MG63 (cell line): ENCODE measurements at places on chromosomes 5 and 9.
A peak's percentile ranks its signal among the peaks of the same experiment; 100 is the strongest.

DNA sequence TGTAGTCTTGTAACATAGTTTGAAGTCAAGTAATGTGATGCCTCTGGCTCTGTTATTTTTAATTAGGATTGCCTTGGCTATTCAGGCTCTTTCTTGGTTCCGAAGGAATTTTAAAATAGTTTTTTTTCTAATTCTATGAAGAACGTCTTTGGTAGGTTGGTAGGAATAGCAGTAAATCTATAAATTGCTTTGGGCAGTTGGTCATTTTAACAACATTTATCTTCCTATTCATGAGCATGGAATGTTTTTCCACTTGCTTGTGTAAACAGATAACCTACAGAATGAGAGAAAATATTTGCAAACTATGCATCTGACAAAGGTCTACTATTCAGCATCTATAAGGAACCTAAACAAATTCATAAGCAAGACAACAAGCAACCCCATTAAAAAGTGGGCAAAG lies 173.2 kb upstream of the TRPC7 start:
- no peak for DNase-seq

GRCh38 chr9:111037708-111038330 lies 451 bp downstream of the LPAR1 start:
- no peak for DNase-seq

DNA sequence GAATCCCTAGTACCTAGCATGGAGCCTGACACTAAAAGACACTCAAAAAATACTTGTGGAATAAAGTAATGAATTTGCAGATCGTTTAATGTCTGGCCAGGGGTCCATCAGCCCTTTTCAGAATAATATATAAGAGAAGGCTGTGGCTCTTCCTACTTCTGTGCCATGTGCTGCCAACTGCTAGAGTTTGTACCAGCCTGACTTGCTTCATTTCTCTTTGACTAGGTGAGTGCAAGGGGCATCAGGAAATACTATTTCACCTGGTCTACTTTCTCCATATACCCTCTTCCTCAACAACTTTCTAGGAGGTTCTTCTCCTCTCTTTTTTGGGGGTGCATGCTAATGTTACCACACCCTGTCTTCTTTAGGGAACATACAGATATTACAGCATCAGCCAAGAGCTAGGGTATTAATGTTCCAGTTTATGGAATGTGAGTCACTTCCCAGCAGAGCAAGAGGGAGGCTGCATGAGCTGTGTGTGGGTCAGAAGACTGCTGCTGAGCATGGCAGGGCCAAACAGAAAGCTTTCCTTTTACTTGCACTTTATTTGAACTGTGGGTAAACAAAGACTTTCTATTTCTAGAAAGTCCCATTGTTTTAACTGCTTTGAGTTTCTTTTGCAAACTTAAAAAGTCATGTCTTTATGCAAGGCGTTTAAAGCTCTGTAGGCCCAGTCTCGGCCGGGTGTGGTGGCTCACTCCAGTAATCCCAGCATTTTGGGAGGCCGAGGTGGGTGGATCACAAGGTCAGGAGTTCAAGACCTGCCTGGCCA lies 158.9 kb downstream of the ADAMTSL1 start:
- peak; percentile 90 for DNase-seq

GRCh38 chr5:153672347-153673090 lies 182.0 kb downstream of the GRIA1 start:
- no peak for DNase-seq

DNA sequence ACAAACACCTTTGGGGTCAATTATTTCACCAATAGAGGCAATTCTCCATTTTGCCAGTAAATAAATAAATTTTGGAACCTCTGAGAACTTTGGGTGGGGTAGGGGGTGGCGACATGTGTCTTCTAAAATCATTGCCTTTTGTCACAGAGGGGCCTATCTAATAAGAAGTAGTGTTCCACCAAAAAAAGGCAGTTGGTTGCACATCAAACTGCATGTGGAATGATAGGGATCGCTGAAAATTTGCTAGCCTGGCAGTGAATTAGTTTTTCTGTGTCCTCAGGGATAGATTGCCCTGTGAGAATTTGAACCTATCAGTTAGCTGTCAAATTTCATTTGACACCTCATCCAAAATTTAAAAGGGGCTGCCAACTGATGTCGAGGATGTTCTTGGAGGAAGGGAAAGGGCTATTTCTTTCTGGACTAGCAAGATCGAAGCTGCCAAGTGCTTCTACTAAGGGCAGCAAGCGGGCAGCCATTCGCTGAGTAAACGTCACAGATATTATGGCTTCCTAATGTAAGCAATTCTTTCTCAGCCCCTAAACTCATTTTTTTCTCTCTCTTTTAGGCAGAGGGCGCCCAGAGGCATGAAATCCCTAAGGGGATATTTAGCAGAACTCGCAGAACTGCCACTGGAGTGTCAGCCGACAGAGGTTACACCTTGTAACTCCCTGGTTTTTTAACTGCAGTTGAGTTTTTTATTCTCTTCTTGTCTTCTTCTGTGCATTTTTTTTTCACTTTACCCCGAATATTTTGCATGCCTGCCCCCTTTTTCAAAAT lies 2208.1 kb upstream of the WWC1 start:
- no peak for DNase-seq

DNA sequence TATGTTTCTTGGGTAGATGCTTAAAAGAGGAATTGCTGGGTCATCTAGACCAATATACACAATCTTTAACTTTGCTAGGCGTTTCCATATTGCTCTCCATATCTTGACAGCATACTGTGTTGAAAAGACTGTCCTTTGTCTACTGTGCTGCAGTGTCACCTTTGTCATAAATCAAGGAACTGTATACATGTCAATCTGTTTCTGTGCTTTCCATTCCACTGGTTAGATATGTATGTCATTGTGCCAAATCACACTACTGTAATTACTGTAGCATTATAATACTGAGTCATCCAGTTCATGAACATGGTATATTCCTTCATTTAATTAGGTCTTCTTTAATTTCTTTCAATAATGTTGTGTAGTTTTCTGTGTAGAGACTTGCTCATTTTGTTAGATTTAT lies 149.7 kb upstream of the RASGRF2 start:
- DNase-seq = no peak

DNA sequence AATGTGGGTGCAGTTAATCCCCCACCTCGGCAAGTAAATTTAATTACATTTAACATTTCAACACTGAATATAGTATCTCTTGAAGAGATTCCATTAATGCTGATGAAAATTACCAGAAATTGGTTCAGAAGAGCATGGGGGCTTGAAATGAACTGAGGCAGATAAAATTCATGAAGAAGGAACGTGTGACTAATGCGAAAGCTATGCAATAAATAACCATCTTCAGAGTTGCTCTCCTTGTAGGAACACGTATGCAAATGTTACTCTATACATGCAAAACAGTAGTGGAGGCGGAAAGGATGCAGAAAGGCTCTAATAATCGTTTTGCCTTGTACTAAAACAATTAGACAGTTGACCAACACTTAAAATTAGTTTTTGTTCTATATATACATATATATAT lies 320.2 kb downstream of the CTNND2 start:
- no peak for DNase-seq

GRCh38 chr9:127308652-127309434 lies 44.3 kb downstream of the GARNL3 start:
- no peak for DNase-seq

- DNase-seq = no peak
Observed at GRCh38 chr5:66897356-66897755, 299.2 kb downstream of the CD180 start.

DNA sequence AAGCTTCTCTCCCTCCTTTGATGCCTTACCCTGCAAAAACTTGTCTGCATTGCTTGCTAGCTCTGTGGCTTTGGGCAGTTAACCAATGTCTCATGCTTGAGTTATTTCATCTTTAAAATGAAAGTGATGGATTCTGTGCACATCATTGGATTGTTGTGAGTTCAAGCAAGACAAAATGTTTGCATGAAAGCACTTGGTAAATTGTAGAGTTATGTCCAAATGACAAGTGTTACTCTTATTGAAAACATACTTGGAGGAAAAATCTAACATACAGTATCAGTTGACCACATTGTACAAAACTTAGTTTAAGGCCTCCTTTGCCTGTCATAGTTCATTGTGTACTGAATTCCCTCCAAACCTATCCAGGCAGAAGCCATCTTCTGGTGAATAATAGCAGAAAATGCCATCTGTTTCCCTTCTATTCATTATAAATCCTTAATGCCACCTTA lies 30.0 kb downstream of the TGFBR1 start:
- DNase-seq = no peak

DNA sequence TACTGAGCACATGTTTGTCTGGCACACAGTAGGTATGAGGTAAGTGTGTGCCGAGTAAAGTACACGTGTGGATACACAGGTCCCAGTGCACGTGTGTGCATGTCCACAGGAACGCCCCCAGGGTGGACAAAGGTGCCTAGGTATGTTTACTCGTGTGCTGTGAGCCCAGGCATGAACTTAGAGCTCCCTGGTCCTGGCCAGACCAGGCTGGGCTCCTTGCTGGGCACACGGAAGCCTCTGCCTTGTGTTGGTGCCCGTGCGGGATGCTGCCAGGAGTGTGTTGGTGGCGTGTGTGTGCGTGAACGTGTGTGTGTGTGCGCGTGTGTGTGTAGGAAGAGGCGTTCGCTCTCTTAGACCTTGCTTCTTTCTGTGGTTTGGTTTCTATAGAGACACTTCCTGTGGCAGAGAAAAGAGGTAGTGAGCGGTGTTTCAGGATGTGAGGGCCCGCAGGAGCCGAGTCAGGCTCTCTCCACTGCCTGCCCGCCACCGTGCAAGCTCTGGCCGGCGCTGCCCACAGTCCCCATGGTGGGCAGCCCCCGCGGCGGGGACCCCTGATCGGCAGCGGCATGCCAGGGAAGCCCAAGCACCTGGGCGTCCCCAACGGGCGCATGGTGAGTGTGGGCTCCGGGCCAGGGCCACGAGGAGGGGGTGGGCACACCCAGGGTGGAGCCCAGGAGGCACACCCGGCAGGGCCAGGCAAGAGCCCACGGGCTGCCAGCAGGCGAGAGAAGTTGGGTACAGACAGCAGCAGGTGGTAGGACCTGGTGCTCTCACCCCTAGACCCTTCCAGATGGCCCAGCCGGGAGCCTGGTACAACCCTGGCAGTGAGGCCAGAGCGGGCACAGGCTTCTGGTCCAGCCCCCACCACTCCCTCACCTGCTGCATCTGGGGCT lies at the start of gene RGS14:
TSS of gene RGS14 (plus strand) at position 466 of the 893 bp plus-strand sequence. CDS start at position 567, 101 bp downstream.
- no peak for DNase-seq

GRCh38 chr5:96873449-96873848 lies 2.9 kb upstream of the ERAP2 start:
- DNase-seq = no peak

DNA sequence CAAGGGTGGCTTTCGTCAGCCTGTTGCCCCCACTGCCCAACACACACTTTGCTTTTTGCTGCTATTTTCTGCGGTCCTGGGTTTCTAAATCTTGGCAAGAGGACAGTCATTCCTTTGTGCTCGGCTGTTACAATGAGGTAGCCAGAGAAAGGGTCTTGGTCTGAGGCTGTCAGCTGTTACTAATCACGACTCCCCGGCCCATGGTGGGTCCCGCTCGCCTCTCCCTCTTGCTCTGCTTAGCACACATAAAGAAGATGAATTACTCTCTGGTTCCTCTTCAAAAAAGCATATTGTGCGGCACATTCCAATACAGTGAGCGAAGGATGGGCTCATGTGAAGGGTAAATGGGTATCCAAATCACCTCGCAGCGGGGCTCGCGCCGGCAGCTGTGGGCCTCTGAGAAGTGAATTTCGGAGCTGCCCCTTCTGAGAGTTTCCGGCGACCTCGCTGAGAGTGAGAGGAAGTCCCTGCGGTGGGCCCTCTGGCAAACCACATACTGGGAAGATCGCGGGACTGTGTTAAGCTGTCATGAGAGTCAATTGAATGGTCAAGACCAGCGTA lies 56.0 kb downstream of the SLC1A3 start:
- DNase-seq = no peak

DNA sequence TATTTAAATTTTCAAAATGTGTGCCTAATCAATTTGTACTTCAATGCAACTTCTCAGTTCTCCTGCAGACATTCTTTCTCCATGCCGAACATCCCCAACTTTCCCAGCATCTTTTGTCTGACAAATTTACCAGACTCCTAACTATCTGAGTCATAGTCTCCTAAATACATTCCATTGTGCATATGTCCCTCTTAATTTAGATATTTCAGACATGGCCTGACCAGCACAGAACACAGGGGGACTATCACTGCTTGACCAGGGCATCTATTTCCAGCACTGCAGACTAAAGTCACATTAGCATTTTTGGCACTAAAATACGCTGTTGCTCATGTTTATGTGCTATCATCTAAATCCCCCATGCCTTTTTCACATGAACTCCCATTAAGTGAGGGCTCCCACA lies 71.9 kb downstream of the ITGA1 start:
- DNase-seq = peak; percentile 11

DNA sequence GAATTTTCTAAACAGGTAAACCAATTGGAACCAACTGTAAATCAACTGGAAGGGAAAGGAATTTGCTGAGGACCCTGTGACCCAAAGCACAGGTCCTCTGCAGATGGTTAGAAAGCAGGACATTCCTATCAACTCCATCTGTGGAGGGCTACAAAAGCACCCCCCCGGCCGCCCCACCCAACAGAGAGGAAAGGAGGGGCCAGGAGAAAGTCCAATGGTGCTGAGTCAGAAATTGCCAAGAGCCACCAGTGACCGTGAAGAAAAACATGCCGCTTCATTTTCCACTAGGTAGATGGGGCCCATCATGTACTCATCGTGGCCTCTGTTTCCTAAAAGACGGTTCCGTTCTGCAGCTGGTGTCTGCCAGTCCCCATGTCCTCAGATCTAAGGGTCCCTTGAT lies 66.3 kb downstream of the RAPGEF1 start:
- DNase-seq = no peak

DNA sequence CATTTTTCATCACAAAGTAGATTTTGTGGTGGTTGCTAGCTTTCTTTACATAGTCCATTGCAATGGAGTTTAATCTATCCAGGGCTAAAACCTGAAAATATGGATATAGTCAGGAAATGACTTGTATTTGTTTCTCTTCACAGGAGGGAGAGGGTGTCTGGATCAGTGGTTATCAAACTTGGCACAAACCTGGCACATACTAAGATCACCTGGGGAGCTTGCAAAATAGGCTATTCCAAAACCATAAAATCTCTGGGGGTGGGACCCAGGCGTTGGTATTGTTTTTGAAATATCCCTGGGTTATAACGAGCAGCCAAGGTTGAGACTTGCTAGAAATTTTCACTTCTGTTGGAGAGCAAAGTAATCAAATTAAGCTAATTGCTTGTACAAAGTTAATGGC lies 179.9 kb downstream of the PCSK1 start:
- DNase-seq = no peak

GRCh38 chr9:121359351-121360294 lies 10.4 kb downstream of the STOM start:
- DNase-seq = no peak

- DNase-seq = no peak
Observed at GRCh38 chr9:14529629-14530028, 163.6 kb downstream of the ZDHHC21 start.

GRCh38 chr5:140372971-140373487 lies 13.0 kb downstream of the SLC4A9 start:
- peak; percentile 89 for DNase-seq

- peak; percentile 49 for DNase-seq
Observed at GRCh38 chr5:125411071-125411743, 664.8 kb upstream of the ZNF608 start.
